Inflammatory macrophage (primary cell): ENCODE measurements at places on chromosomes 5 and 9.

- no peak for DNase-seq
Observed at GRCh38 chr5:143826951-143827444, 15.0 kb downstream of the HMHB1 start.

DNA sequence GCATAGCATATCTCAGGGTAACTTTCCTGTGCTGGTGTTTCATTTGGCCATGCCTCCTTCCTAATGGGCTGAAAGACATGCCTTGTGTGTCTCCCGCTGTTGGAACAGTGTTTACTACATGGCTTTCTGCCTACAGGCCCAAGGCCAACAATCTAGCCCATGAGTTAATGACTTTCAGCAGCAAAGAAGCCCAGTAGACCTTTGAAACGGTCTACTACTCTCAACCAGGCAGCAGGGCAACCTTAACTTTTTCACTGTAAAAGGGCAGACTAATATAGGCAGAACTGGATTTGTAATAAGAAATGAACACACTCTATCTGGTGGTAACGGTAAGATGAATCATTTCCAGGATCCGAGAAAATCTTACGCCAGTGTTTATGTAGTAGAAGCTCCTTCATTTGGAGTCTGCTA lies 21.0 kb downstream of the C5orf15 start:
- DNase-seq, result no peak

- no peak for DNase-seq
Observed at GRCh38 chr5:7916171-7916804, 47.3 kb downstream of the MTRR start.

DNA sequence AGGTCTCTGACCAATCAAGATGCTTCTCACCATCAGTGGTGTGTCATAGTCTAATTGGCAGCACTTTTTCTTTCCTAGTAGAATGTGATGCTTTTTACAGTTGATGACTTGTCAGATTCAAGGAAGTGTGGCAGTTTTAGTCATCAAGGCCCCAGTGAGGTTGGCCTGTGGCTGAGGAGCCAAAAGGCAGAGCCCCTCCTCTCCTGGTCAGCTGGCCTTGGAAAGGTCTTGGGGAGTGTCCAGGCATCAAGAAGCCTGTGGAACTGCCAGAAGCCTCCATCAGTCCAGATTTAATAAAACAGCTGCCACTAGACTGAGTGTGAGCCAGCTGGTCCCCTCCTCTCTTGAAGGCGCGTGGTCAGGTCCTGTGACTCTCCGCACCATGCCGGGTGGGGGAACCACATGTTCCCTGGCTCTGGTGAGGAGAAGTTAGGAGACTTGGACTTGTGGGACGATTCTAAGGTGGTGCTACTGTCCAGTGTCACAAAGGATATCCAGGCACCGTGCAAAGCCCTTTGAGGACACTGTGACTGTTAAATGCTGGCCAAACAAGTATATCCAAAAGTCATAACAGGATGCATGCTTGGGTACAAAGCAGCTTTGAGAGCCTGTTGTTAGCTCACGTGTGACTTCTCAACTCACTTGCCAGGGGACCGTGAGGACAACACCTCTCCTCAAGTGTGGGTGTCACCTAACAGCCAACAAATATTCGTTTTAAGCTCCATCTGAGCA lies 6.1 kb upstream of the ANGPTL2 start:
- DNase-seq, result no peak

DNA sequence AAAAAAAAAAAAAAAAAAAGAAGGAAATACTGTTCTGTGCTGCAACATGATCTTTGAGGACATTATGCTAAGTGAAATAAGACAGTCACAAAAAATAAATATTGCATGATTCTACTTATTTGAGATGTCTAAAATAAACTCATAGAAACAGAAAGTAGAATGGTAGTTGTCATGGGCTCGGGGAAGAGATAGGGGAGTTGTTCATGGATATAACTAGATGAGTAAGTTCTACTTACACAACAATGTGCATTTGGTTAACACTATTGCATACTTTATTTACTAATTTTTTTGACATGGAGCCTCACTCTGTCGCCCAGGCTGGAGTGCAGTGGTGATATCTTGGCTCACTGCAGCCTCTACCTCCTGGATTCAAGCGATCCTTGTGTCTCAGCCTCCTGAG lies 15.2 kb downstream of the MAML1 start:
- DNase-seq, result no peak
